Activated T-cell treated with anti-CD3 and anti-CD28 coated beads, Interleukin-2, amount 50 U/mL, for 48 hours (primary cell): ENCODE measurements at places on chromosomes 7 and 10.
A peak's percentile ranks its signal among the peaks of the same experiment; 100 is the strongest.

GRCh38 chr7:154584352-154585252 lies 418.3 kb downstream of the PAXIP1 start:
- no peak for DNase-seq

DNA sequence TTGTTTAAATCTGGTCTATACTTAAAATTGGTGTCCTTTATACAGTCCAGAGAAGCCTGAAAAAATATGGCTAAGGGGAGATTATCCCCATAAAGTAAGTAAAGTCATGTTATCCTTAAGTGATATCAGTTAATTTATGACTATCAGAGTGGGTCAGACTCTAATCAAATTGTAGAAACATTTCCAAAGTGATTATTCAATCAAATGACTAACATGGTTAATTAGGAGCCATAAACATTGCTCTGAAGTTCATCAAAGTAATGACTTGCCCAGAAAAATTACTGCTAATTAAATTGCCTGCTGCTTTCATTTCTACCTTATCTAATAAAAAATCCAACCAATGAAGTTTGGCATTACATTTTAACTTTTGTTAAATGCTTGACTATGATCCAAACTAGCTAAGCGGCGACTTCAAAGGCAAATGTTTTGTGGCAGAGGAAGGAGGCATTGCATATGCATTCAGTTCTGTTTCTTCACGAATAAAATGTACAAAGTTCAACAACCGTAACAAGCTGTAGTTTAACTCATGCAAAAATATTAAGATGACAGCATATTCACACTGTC lies 76.7 kb downstream of the ETV1 start:
- DNase-seq: no peak

GRCh38 chr7:10346032-10346431 lies 627.6 kb upstream of the PHF14 start:
- DNase-seq: no peak

- DNase-seq: no peak
These were observed 55.9 kb downstream of the SVOPL start for GRCh38 chr7:138645284-138645683.

- no peak for DNase-seq
These were observed 68.3 kb downstream of the DGKI start for GRCh38 chr7:137778511-137778910.

DNA sequence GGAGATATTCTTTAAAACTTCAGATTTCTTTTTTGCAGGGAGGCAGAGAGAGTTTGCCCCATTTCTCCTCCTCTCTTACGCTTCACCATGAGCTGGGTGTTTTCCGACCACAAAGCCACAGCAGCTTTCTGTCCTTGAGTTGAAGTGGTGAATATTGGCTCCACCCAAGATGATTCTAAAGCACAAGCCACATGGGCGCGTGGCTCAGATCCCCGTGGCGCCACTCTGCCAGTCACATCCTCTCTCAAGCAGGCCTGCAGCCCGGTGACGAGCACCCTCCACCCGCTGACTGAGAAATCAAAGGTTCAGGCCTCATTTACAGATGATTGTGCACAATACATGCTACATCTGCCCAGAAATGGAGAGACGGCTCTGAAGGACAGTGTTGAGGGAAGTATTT lies 27.6 kb upstream of the RNF32 start:
- peak; percentile 79 for DNase-seq

DNA sequence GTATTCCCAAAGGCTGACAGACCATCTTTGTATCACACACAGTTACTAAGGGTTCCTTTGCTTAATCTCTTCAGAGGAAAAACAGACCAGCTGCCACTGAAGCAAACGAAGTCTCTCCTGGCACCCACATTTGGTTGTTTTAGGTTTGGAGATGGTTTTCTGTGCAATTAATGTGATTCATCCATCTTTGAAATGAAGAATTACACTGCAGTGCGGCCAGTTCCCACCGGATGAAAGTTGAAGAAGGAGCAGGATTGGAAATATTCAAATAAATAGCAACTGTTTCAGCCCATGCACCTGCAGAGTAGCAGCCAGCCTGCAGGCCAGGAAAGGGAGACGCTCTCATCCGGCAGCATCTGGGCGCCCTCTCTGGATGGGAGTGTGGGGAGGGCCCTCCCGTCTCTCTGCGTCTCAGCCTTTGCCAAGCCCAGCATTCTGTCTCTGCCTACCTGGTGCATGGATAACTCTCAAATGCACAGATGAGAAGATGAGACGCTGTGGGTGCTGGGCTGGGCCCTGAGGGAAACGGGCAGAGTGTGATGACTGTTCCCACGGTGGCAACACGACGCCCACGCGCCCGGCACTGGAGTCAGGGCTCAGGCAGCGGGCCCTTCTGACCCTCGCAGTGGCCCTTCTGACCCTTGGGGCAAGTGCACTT lies 214.0 kb downstream of the PTPRN2 start:
- DNase-seq: no peak

DNA sequence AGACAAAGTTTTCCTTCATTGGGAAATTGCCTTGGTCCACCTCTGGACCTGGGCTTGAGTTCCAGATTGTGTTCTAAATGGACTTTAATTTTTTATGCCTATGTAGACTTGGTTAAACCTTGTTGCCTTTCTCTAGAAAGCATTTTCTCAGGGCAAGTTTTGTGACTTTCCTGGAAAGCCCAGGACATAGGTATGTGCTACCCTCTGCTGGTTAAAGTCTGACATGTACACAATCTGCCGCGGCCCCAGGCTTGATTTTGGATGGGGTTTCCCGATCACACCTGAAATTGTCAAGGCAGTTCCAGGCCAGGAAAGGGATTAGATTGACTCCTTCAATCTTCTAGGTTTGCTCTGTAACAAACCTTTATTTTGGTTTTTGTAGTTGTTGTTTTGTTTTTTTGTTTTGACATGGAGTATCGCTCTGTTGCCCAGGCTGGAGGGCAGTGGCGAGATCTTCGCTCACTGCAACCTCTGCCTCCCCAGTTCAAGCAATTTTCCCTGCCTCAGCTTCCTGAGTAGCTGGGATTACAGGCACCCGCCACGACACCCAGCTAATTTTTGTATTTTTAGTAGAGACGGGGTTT lies 14.1 kb upstream of the AKR1B10 start:
- DNase-seq: peak; percentile 53

GRCh38 chr10:133126431-133127290 lies 33.4 kb upstream of the KNDC1 start:
- DNase-seq: no peak

- DNase-seq: no peak
These were observed 30.0 kb upstream of the PRKAR2B start for GRCh38 chr7:107014387-107015023.

DNA sequence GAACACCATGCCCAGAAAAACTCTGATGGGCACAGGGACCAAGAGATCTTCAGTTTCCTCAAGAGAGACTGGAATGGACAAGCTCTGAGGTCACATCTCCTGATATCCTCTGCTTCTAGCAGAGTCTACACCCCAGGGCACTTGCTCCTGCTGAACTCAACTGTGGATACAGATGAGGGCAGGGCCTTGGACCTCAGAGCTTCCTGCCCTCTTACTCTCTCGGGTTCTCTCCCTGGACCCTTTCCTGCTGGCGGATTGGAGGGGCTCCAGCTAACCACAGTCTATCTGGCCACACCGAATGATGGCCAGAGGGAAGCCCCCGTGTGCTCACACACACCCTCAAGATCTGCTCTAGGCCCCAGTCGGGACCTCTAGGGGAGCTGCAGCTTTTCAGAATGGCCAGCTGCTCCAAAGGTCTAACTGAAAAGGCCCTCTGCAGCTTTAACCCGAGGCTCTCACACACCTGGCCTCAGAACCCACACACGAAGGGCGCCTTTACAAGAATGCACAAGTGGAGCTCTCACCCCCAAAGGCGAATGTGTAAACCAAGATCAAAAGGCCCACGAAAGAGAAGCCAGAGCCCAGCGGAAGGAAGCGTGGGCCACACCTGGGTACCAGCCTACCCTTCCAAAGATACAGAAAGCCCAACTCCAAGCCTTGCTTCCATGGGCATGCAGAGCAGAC lies 65.5 kb downstream of the FAM53B start:
- DNase-seq: no peak

- no peak for DNase-seq
These were observed 5.9 kb upstream of the CFAP69 start for GRCh38 chr7:90239050-90239449.

- no peak for DNase-seq
These were observed 44.5 kb upstream of the COMTD1 start for GRCh38 chr10:75280236-75280635.

GRCh38 chr7:47572939-47573757 lies 8.8 kb downstream of the TNS3 start:
- DNase-seq: no peak

DNA sequence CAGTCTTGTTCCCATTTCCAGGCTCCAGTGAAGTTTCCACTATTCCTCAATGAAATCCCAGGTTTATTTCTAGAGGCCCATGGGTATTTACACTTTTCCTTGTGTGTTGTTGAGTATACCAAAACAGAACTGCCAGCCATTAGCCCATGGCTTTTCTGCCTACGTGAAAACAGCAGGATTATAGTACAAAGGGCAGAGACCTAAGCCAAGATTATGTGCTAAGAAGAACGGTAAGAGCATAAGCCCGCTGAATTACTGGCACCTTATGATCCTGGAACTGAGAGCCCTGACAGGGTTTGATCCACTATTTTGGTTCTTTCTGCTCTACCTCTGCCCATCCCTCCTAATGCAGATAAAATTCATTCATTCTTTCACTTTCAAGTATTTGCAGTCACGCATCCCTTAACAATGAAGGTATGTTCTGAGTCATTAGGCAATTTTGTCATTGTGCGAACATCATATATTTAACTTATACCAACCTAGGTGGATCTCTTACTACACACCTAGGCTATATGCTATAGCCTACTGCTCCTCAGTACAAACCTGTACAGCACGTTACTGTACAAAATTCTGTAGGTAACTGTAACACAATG lies 16.0 kb downstream of the SEMA3C start:
- no peak for DNase-seq

- DNase-seq: no peak
These were observed 190.0 kb upstream of the MGMT start for GRCh38 chr10:129277084-129277483.

DNA sequence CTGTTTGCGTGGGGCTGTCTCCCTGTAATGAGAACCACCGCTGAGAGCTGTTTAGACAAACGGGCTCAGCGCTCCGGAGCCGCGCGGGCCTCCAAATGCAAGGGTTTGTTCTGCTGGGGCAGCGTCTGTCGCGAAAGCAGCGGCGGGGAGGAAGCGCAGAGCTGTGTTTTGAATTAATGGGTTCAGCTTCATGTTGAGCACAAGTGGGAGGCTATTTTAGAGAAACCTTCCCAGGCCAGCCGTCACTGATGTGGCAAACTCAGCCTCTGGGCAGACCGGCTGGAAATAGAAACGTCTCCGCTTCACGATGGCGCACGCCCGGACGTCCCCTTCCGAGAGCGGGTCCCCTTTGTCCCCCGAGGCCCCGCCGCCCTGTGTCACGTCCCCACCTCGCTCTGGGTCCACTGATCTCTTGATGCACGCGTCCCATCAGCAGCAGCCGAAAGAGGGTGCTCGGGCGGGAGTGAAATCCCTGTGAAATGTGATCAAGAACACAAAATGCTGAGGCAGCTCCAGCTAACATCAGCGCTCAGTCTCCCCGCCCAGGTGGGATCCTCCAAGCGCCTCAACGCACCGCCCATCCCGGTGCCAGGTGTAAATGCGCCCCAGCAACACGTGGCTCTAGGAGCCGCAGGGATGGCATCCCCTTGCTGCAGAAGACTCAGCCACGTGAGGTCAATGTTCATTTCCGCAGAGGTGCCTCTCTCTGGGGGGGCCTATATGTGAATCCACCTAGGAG lies 44.9 kb downstream of the BAMBI start:
- DNase-seq: peak; percentile 17

GRCh38 chr10:116000151-116000842 lies 272.7 kb downstream of the GFRA1 start:
- DNase-seq: no peak

DNA sequence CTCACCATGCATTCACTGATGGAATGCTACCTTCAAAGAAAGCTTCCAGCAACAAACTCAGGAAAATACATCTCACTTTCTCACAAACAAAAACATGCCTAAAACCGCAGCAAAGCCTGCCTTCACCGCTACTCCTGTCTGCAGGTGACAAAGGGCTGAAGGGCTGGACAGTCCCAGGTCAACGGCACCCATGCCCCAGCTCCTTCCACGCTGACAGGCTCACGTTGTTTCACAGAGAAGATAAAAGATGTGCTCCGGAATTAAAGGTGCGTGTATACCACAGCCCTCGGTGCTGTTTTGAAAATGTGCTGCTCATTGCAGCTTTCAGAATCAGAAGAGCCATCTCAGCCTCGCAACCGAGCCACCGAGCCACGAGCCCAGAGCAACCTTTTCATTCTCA lies 445.0 kb downstream of the PTPRN2 start:
- DNase-seq: no peak

DNA sequence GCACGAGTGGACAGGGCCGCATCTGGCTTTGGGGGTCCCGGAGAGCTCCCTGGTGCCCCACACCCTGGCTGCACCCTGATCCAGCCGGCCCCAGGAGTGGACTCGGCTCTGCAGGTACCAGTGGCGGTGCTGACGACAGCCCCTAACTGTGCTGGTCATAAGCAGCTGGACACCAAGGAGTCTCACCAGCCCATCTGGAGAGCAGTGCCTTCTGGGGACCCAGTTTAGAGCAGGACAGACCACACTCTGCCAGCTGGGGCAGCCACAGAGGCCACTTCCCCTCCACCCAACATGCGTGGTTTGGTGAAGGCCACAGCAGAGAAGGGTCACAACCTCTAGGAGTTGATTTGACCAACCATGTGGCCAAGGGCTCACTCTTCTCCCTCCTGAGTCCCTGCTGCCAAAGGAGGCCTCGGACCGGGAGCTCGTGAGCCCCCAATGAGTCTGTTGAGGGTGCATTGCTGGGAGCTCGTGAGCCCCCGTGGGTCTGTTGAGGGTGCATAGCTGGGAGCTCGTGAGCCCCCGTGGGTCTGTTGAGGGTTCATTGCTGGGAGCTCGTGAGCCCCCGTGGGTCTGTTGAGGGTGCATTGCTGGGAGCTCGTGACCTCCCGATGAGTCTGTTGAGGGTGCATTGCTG lies 16.0 kb upstream of the INPP5A start:
- no peak for DNase-seq

DNA sequence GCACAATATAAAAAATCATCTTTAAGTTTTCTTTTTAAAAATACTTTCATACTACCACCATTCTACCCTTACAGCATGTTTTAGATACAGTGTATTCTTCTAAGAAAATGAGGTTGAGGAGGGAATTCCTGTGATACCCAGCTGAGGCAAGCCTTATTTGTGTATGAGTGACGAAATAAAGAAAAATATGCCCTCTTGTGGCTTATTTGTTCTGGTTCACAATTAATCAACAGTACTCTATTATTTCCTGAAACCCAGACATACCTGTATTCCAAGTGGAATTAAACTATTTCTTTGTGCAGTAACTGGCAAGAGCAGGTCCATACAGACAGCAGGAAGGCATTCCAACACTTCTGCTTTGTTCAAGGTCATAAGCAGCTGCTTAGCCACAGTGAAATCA lies 4.5 kb upstream of the SEMA3D start:
- DNase-seq: no peak
